ENCODE measurements at places on chromosomes 5 and 9. TPM values are rescaled to one million over a fixed set of nuclear protein-coding genes. Genes with fewer than 3 reads are reported as not detected.

GRCh38 chr9:27787891-27788290, 214.6 kb upstream of the C9orf72 start:
- no peak for DNase-seq

DNA sequence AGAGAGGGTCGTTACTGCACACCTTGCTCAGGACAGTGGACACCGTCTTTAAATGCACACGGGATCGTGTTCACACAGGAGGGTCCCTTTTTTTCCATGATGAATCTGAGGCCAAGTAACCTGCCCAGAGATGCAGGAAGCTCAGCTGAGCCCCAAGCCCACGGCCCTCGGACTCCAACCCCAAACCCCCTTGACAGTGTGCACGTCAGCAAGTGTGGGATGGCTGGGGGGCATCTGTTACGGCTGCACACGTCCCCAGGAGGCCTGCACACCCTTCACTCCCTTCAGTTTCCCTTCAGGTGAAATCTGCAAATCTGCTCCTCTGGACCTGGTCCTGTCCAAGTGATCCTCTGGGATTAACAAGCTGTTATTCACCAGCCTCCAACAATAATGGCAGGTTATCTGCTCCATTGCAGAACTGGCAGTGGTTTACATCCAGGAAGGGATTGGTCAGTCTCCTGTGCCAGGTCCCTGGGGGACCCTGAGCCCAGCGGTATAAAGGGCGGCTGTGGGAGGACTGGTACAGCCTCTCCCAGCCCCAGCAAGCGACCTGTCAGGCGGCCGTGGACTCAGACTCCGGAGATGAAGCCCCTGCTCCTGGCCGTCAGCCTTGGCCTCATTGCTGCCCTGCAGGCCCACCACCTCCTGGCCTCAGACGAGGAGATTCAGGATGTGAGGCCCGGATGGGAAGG, at the start of gene LCN1:
Gene LCN1 (plus strand): TSS at position 525 of the 692 bp plus-strand sequence. CDS start 58 bp downstream, at position 583.
- no peak for DNase-seq

DNA sequence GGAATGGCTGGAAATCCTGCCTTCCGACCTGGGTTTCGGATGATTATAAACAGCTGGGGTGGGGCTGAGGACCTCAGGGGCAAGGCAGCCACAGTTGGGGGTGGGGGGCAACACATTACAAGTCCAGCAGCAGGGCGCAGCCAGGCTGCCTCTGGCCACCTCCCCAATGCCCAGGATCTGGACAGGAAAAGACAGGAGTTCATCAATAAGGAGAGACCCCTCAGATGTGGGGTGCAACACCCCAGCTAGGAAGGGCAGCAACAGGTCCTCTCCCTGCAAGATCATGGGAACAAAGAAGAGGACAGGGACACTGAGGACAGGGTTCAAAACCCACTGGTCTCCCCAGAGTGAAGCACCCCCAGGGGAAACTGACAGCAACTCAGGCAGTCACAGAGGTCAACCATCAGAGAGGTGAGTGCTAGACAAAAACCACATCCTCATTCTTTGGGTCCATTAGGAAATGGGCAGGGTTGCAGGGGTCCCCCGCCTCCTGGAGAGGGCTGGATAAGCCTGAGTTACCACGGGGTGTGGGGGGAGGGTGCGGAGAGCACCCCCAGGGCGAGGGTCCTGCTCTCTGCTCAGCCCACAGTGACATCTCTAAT, 33.5 kb downstream of the SEMA4D start:
- DNase-seq: no peak

DNA sequence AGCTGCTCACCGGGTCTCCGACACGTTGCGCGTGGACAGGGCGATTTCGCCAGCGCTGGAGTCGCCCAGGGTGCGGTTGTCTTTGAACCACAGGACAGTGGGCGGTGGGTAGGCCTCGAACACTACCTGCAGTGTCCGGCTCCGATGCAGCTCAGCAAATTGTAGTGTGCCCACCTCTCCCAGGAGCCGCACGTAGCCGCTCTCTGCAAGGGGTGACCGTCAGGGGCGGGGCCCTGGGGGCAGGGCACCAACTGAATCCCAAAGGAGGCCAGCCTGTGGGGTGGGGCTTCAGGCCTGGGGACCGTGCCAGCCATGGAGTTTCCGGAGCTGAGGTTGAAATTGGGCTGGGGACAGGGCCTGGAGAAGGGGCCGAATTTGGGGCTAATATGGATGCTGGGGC, 22.9 kb downstream of the PDGFRB start:
- no peak for DNase-seq

GRCh38 chr5:78518365-78519197, 130.0 kb downstream of the LHFPL2 start:
- DNase-seq: no peak

DNA sequence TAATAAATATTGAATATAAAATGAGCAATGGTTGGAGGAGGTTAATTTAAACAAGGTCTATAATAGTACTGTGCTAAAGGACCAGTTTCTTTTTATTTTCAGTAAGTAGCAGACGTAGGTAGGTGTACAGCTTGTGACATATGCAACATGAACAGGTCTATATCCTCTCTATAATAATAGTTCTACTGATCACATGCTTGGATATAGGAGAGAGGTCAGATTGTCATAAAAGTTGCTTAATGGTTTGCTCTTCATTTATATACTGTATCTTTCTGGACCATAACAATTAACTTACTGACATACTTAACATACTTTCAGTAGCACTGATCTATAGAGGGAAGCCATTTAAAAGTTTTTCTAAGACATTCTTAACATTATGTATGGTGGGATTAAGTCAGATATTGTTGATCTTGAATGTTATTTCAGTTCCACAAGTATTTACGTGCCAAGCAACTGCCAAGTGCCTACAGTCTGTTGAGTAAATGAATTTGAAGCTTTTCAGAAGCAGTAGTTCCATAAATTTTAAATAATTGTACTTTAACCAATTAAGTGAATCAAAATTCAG, 68.0 kb downstream of the DENND4C start:
- DNase-seq: no peak

DNA sequence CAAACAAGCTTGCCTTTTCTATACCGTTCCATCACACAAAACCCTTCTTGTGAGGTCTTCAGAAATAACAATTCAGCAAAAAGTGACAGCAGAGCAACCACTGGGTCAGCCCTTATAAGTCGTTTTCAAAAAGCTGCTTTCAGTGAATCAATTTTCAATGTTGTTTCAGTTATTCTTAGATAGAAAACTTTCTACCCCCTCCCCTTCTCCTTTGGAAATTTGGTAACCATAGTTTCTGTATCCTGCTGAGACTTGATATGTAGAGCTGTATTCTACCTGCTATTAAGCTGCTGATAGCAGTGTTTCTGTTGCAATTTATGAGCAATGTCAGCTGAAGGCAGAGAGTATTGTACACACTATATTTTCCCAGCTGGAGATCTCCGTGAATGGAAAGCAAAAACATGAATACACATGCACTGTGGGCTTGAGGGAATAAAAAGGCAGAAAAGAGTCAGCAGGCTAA, 75.7 kb downstream of the ZNF608 start:
- DNase-seq: no peak

Gene SPARC
- total RNA-seq: not detected

Gene PCDHGA9
- total RNA-seq: 0.09 TPM

Gene SURF2
- 19.9 TPM for total RNA-seq

Gene SLC25A2
- 0.63 TPM for total RNA-seq

Gene PCDHB3
- not detected for total RNA-seq
